ENCODE measurements at places on chromosomes 1 and 21.

DNA sequence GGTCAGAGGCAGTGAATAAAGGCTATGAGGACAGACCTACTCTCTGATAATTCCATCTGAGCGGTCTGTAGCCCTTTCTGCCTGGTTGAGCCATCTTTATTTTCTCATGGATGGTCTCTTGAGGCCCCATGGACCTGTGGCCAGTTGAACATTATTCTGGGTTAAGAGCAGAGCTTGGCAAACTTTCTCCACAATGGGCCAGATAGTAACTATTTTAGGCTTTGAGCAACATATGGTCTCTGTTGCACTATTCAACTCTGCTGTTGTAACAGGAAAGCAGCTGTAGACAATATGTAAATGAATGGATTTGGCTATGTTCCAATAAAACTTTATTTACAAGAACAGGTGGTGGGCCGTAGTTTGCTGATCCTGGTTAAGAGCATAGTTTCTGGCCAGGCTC is 62.7 kb downstream of the KAZN start:
- no peak for DNase-seq

GRCh38 chr1:203076031-203076511 is 9.7 kb downstream of the MYOG start:
- DNase-seq: no peak

DNA sequence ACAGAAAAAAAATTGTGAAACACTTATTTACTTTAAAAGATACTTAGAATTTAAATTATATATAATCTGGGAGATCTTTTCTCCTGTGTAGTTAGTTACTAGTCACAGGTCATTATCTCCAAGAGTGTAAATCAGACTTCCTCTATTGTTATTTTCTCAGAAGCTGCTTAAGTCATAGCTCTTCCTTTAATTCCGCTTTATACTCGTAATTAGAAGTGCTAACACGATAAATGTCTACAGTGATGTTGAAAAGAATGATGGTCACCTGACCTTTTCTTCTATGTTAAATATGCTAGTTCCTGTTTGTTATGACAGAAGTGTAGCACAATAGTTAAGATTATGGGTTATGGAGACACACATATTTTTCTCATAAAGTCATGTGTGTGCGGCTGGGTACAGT is 123.6 kb downstream of the TGFB2 start:
- no peak for DNase-seq

GRCh38 chr1:237394281-237394680 is 352.3 kb downstream of the RYR2 start:
- DNase-seq: no peak

DNA sequence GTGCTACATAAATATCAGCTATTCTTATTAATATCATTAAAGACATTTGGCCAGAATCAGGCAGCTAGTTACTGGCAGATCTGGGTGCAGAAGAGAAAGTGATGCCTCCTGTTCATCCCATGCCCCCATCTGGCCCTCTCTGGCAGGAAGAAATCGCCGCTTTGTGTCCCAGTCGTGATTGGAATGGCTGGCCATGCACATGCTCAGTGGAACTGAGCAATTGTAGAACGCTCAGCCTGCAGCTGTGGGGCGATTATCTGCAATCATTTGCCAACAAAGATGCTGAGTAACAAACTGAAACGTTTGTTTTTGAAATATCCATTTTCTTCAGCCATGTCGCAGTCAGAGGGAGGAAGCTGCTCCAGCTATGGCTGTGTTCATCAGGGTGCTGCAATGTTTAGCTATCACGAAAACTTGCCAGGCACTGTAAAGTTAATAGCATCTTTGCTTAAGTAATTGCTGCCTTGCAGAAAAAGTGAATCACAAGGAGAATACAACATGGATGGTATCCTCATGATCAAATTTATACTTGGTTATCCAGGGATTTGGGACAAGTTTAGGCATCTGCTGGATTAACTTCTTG is 36.5 kb downstream of the NGF start:
- DNase-seq: no peak

- DNase-seq: no peak
These were observed 549.9 kb downstream of the PTPRU start for GRCh38 chr1:29786195-29786594.

DNA sequence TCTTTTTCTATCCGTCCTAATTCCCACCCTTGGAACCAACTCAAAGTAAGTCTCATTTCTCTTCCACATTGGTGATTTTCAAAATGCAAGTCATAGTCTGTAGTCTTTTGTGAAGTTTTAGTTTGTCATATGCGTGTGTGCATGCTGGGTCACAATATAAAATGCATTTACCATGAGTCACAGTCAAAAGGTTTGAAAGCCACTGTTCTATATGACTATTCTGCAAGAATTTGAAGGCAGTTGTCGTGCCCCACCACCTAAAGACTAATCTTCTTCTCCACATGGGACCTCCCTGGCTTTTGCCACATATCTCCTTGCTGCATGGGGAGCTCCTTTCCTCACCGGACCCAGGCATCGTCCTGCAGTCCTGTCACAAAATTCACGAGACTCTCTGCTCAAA is 1.6 kb downstream of the STPG1 start:
- DNase-seq: no peak

- DNase-seq: peak; percentile 81
These were observed at the start of gene STPG1 for GRCh38 chr1:24413350-24414163. TSS of gene STPG1 (minus strand) at chr1:24413782. CDS start at chr1:24401388, 12,394 bp downstream.

DNA sequence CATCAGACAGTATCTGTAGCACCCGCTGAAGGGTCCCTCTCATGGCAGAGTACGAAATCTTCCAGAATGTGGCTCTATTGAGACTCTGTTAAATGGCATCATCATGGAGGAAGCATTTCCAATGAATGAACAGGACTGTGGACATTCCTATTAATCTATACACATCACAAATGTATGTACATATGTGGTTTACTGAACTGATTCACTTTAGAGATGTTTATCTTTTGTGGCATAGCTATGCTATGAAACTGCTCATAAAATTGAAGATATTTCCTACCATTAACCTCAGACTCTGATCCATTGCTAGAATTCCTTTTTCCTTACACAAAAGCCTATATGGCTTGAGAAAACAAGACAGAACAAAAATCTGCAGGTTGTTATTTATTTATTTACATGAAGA is 259.6 kb upstream of the RRP15 start:
- DNase-seq: no peak

DNA sequence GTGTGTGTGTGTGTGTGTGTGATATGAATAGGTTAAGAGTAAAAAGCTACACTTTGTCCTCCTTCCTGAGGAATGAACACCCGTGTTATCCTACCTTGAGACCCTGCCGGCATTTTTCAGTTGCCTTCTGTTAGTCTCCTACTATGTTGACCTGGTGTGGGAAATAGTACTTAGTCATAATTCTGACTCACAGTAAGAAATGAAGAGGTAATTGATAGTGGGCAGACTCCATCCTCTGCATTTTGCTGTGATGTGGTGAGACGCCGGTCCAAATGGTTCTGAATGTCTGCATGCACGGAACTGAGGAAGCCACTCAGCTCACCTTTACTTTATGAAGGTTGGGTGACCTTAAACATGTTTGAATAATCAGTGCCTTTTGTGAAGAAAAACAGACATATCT is 12.6 kb downstream of the CD101 start:
- peak; percentile 26 for DNase-seq

GRCh38 chr21:42737951-42738590 is 84.7 kb downstream of the PDE9A start:
- peak; percentile 41 for DNase-seq

DNA sequence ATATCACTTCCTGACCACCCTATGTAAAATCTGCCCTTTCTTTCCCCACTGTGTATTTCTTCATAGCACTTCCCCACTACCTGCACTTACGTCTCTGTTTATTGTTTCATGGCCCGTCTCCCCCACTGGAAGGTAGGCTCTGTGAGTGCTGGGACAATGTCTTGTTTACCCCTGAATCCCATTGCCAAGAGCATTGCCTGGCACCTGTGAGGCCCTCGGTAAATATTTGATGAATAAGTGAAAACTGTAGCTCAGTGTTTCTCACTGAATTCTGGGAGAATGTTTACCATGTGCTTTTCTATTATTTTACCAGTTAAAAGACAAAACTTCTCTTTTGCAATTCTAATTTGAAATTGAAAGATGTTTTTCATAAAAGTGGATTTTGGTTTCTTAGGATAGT is 11.8 kb downstream of the NFASC start:
- DNase-seq: no peak

DNA sequence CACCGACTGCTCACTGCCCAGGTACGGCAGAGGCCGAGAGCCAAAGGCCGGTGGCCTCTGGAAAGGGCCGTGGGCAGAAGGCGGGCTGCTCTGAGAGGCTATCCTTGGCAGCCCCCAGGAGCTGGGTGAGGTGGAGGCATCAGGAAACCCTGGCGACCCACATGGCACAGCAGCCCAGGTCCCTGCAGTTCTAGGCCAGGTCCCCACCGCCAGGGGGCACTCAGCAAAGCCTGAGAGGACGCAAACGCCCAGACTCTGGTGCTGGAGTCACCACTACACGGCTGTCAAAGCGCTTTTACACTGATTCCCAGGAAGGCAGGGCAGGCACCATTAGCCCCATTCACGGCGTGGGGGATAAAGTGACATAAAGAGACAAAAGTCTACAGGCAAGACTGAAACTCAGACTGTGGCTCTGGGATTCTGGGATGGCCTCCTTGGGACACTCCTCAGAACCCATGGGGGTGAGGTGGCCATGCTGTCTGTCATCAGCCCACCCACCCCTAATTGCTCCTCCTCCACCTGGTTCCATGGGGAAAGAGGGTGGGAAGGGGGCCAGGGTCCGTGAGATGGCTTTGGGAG is 4.9 kb downstream of the PLEKHG5 start:
- DNase-seq: peak; percentile 94

GRCh38 chr21:16353764-16354163 is 624.0 kb downstream of the USP25 start:
- DNase-seq: no peak

DNA sequence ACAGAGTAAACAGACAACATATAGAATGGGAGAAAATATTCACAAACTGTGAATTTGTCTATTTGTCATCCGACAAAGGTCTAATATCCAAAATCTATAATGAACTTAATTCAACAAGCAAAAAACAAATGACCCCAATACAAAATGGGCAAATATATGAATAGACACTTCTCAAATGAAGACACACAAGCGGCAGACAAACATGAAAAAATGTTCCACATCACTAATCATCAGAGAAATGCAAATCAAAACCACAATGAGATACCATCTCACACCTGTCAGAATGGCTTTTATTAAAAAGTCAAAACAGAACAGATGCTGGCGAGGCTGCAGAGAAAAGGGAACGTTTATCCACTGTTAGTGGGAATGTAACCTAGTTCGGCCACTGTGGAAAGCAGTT is 72.7 kb downstream of the SMYD3 start:
- DNase-seq: no peak

GRCh38 chr1:200693327-200693726 is 23.6 kb upstream of the DDX59 start:
- no peak for DNase-seq

- no peak for DNase-seq
These were observed 606 bp upstream of the FMO4 start for GRCh38 chr1:171313319-171313834.

DNA sequence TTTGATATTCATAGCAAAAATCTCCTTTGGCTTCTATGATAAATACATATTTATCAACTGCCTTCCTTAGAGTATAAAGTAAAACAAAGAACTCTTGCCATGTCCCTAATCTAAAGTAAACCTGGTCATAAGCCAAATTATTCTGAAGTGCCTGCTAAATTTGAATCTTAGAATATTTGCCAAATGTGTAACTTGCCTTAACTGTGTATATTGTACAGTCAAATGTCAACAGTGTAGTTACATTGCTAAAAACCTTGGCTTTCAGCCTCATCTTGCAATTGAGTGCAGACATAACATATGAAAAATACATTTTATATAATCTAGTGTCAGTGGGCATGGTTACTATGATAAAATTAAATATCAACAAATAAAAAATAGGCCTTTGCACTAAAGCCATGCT is 583.4 kb upstream of the ADAMTS5 start:
- no peak for DNase-seq

DNA sequence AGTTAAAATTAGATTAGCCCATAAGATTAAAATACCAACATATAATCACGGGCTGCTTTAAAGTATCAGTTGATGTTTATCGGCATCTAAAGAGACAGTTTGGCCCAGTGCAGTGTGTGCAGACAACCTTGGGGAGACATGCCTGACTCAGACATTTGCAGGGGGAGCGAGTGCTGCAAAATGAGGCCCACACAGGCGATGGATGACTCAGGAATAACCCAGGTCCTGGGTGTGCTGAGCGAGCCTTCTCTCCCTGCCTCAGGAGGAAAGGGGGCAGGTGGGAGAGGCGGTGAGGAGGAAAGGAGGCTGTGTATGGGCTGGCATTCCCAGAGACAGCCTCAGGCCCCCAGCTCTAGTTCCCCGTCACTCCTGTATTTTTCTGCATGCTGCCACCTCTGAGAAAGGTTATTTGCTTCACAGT is 9.0 kb downstream of the SLC9A1 start:
- DNase-seq: no peak

DNA sequence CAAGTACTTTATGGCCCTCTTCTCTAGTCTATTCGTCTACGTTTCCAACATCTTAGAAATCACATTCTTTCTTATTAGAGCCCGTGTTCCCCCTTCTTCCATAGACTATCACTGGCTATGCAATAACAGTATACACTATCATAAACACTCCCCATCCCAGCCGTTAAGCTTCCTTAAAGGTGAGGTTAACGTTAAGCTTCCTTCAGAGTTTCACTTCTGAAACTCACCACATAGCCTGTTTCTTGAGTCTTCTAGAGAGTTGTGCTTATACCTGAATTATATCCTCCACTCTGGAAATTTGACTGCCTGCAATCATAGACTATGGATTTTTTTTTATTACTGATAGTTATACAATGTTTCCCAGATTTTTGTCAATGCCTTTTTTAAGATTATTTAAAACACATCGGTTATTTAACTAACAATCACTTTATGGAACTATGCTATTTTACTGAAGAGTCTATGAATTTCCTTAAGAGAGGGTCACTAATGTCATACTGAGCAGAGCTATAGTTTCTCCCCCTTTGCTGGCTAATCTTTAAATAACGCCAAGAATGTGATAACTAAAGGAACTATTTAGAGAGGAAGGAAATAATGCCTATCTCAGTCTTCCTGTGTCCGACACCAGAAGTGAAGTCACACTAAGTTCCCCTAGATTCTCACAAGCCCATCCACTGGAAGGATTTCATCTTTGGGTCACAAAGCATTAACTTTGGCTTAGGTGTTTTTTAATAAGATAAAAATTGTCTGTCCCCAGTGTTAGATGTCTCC is 16.8 kb downstream of the FCER1A start:
- DNase-seq: no peak

DNA sequence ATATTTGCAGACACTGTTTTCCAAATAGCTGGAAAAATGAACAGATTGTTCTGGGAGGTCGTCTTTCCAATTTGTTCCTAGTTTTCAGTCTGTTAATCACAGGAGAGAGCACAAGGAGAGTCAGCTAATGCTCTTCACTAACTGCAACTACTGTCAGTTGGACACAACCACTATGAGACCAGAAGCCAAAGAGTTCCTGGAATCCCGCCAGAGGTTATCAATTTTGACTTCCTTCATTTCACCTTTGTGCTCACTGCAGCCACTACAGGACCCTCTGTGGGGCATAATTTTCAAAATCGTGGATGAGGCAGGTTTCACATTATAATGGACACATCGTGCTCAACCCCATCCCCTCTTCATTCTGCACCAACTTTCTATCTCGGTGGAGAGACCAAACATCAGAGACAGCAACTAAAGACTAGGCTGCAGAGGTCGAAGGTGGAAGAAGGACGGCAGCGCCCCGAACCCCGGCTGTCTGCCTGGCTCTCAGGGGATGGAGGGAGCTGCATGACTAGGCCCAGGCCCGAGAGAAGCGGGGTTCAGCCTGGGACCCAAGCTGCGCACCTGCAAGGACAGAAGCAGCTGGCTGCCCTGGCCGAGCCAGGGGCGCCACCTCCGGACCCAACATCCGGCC is 602 bp downstream of the KIAA0319L start:
- no peak for DNase-seq

- DNase-seq: no peak
These were observed 95.0 kb downstream of the CACHD1 start for GRCh38 chr1:64564891-64565290.
